ENCODE measurements at places on chromosomes 4 and X. TPM values are rescaled to one million over a fixed set of nuclear protein-coding genes. Genes with fewer than 3 reads are reported as not detected.

The HS6ST2 gene
- not detected for total RNA-seq

The ADH1A gene
- not detected for total RNA-seq

The PABPC4L gene
- not detected for total RNA-seq

The MAB21L2 gene
- not detected for total RNA-seq

The RBM10 gene
- total RNA-seq = 58.7 TPM

The NOX1 gene
- total RNA-seq = not detected

The UGT2A1 gene
- total RNA-seq = not detected

The CRMP1 gene
- total RNA-seq = 0.66 TPM

The CT55 gene
- total RNA-seq = not detected

The MAOA gene
- total RNA-seq = 19.6 TPM

The IDS gene
- total RNA-seq = 48.8 TPM

The SMIM31 gene
- total RNA-seq = not detected

The GPRASP2 gene
- total RNA-seq = 0.25 TPM

The EDA2R gene
- 4.2 TPM for total RNA-seq

The ACE2 gene
- total RNA-seq = not detected

The STAP1 gene
- 45.7 TPM for total RNA-seq

The H2BW2 gene
- total RNA-seq = not detected

The MAGEA9B gene
- not detected for total RNA-seq

The MYOZ2 gene
- not detected for total RNA-seq

The TAPT1 gene
- total RNA-seq = 37.6 TPM

The HOPX gene
- 36.9 TPM for total RNA-seq

The GPC3 gene
- total RNA-seq = 0.59 TPM

The CLCN4 gene
- total RNA-seq = 0.05 TPM

The CLGN gene
- total RNA-seq = 0.43 TPM

The CCSER1 gene
- total RNA-seq = not detected

The STOX2 gene
- total RNA-seq = 0.02 TPM

The HTN1 gene
- total RNA-seq = not detected

The PAGE2B gene
- not detected for total RNA-seq

The MTMR8 gene
- 4.9 TPM for total RNA-seq

The CHRNA9 gene
- total RNA-seq = 0.64 TPM

The SHROOM4 gene
- not detected for total RNA-seq

The SLC34A2 gene
- not detected for total RNA-seq

The CHRDL1 gene
- not detected for total RNA-seq

The CORIN gene
- not detected for total RNA-seq

The FRMPD4 gene
- not detected for total RNA-seq

The TTC29 gene
- not detected for total RNA-seq

The XAGE1B gene
- not detected for total RNA-seq

The PRDM8 gene
- total RNA-seq = 8.0 TPM

The BEND2 gene
- not detected for total RNA-seq

The SORCS2 gene
- not detected for total RNA-seq

The DMRTC1B gene
- total RNA-seq = not detected

The PNMA5 gene
- total RNA-seq = 0.09 TPM

The EPHA5 gene
- total RNA-seq = not detected

The AMER1 gene
- 3.7 TPM for total RNA-seq

The STATH gene
- total RNA-seq = not detected

The CXCL9 gene
- 0.09 TPM for total RNA-seq

The CEP44 gene
- 17.0 TPM for total RNA-seq

The DRP2 gene
- total RNA-seq = 0.82 TPM

The CTAG2 gene
- not detected for total RNA-seq
